Naive thymus-derived CD4-positive, alpha-beta T cell (primary cell): ENCODE measurements at places on chromosomes 6 and 20. TPM values are rescaled to one million over a fixed set of nuclear protein-coding genes. Genes with fewer than 3 reads are reported as not detected.

GRCh38 chr6:105372849-105373182 lies 30.1 kb downstream of the PREP start:
- peaks cover 52% of the 10 kb centered on the region for H3K36me3 ChIP-seq
- H3K4me1 ChIP-seq: no peaks in the 10 kb centered on the region
- no peak for DNase-seq
- H3K4me3 ChIP-seq: no peak overlapping the region
- no peaks in the 10 kb centered on the region for H3K27me3 ChIP-seq
- no peak overlapping the region for H3K27ac ChIP-seq

The GJA10 gene
- total RNA-seq: not detected

The ACTL10 gene
- 0.66 TPM for total RNA-seq

The MATN4 gene
- not detected for total RNA-seq

The ARFGEF2 gene
- total RNA-seq: 30.1 TPM
